ENCODE measurements at places on chromosomes 2 and 18.

- no peak for DNase-seq
These were observed 49.6 kb downstream of the NXPH2 start for GRCh38 chr2:138730497-138731030.

- no peak for DNase-seq
These were observed 36.2 kb downstream of the FASTKD2 start for GRCh38 chr2:206801418-206802189.

GRCh38 chr2:17538022-17538843, 2.3 kb upstream of the VSNL1 start:
- DNase-seq, result no peak

DNA sequence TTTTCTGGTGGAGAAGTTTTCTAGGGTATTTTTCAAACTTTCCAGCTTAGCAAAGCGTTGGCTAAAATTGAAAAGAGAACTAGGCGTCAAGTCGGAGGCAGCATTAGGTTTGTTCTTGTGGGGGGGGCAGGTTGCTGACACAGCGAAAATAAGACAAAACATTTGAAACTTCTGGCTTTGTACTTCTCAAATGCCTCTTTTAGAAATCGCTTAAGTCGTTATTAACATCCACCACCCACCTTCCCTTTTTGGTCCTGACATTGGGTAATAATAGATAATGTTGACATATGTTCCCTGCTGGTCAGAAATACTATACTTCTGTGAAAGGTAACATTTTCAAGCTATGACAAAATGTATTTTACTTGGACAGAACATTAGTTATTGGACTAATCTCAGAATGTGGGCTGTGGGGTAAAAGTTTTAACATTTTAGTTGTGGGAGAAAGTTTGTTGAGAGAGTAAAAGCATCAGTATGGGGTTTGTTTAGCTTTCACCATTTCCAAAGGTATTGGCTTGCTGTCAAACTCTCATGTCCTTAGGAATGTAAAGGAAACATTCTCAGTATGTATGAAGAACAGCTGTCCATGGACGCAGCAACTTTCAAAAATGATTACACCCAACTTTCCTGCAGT, 88.1 kb upstream of the ZEB2 start:
- DNase-seq, result no peak

DNA sequence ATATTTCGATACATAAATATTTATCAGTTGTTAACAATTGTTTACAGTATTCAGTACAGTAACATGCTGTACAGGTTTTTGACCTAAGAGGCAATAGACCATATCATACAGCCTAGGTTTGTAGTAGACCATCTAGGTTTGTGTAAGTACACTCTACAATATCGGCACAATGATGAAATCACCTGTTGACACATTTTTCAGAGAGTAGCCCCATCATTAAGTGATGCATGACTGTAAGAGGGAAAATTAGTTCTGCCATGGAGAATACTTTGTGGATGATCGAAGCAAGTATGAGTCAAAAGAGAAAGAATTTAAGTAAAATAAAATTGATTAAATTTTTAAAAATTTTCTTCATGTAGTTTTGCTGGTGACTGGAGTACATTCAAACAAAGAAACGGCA, 32.6 kb downstream of the VIT start:
- DNase-seq, result no peak

DNA sequence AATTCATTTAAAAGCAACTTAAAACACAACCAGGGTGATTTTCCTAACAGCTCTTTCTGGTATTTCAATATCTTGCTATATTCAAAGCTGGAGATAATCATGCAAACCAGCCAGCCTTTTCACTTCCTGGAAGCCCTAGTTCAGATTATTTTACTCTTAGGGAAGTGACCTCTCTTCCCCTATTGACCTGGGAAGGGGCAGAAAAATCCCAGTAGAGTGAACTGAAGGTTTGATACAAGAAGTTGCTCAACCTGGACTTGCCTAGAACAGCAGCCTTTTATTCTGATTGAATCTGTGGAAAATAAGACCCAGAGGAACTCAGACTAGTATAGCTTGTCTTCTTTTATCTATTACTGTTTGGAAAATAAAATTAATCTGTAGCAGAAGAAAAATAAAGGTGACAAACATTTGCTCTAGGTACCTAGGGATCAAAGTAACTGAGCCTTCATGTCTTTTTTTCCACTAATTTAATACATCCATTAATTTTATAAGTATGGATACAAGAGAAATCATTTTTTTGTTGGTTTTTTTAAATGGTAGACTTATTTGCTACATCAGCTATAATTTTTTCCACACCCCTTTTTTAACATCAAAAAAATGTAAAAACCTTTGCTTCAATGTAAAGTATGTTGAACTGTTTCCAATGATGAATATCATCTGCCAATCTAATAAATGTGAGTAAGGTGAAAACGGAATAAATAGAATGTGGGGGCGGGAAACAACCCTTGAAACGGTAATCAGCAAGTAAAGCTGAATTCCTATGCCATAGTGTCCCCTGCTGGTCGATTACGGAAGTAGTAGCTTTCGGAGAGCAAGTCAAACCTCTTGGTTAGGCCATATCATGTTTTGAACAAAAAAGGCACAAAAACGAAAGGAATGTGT, 629.9 kb downstream of the NRXN1 start:
- DNase-seq, result no peak

DNA sequence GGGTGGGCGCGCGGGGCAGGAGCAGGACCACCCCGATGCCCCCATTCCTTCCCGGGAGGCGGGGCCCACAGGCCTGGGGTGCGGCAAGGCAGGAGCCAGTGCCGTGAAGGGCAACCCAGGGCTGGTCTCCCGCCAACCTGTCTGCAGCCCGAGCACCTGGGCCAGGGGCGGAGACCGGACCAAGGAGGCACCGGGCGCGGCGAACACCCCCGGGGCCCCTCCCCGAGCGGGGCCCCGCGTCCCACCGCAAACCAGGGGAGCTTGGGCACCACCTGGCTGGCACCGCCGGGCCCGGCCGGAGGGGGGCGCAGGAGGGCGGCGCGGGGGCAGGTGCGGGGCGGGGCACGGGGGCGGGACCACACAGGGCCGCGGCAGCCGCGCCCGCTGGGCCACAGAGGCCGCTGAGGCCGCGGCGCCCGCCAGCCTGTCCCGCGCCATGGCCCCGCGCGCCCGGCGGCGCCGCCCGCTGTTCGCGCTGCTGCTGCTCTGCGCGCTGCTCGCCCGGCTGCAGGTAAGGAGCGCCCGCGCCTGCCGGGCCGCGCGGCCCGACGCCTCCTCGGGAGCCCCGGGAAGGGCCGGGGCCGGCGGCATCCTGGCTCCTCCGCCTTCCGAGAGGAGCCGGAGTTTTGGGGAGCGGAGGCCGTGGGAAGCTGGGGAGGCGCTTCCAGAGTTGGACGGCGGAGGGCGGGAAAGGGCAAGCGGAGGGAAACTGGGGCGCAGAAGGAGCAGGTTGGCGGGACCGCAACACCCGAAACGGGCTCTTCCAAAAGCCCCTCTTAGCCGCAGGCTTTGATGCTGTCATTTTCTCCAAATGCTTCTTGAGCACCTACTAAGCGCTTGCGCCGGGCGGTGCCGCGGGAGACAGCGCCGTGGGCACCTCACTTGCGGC, at the start of gene TNFRSF11A:
Gene TNFRSF11A, plus strand, starts transcription at position 394 of the 889 bp plus-strand sequence. Its CDS starts 43 bp downstream, at position 437.
- DNase-seq, result peak; percentile 37

GRCh38 chr2:218881744-218882460, 1.2 kb downstream of the WNT10A start:
- no peak for DNase-seq

DNA sequence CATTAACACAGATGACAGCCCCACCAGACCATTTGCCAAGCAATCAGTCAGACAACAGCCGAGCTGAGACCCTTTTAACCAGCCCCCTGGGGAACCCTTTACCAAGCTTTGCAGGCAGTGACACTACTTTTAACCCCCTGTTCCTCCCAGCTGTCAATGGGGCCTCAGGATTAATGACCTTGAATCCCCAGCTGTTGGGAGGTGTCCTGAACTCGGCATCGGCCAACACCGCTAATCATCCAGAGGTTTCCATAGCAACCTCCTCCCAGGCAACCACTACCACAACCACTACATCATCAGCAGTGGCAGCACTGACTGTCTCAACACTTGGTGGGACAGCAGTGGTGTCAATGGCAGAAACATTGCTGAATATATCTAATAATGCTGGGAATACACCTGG, 160.9 kb upstream of the EPC2 start:
- DNase-seq, result no peak

DNA sequence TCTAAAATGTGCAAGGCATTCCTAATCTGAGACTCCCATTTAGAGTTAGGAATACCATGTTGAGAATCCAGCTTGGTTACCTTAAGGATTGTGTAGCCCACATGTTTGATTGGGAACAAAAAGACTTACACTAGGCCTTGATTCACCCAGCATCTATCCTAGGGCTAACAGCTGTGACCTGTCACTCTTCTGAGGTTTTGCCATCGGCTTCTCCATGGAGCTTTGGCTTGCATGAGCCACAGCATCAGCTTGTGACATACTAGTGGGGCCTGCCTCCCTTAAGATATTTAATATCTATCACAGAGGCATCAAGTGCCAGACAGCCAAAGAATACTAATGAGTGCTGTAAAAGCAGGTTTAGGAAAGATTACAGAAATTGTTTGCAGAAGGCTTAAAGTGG, 241.3 kb upstream of the UBE2E3 start:
- no peak for DNase-seq

GRCh38 chr2:126900646-126901319, 2.1 kb downstream of the TEX51 start:
- DNase-seq, result no peak

DNA sequence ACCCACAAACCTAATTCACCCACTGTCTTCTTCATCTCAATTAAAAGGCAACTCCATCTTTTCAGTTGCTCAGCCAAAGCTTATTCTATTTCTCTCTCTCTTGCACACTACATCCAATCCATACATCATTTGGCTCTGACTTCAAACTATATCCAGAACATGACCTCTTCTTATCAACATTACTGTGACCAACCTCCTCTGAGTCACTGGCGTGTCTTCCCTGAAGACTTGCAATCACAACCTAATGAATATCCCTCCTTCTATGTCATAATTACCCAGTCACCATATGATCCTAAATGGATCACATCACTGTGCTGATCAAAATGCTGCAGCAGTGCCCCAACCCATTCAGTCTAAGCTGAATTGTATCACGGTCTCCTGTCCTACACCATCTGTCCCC, 22.6 kb upstream of the SULT1C3 start:
- no peak for DNase-seq

- no peak for DNase-seq
These were observed 83.6 kb downstream of the ATAD2B start for GRCh38 chr2:23843051-23843976.

DNA sequence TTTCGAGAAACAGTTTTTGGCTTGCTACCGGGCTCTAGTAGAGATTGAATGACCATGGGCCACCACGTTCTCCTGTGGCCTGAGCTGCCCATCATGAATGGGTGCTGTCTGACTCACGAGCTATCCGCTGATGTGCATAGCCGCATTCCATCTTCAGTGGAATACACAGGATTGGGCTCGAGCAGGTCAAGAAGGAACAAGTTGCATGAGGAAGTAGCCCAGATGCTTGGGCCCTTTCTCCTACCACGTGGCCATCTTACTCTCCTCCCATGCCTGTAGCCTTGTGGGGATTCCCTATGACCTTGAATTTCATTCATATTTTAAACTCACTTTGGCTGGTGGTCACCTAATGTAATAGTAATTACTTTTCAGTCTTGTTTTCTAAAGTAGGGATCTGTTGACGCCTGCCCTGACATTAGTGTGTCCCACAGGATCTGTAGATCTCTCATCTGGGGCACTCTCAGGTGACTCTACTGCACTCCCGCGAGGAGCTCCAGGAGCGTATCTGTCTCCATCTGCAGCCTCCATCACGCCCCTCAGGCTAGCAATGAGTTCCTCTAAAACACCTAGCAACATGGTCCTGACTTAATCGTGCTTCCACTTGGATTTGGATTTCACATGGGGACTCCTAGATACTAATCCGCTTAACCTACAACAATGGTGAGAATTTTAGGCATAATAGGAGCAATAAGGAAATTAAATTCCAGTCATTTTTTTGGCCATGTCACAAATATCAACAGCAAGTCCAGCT, 67.8 kb downstream of the PSMG2 start:
- DNase-seq, result no peak

DNA sequence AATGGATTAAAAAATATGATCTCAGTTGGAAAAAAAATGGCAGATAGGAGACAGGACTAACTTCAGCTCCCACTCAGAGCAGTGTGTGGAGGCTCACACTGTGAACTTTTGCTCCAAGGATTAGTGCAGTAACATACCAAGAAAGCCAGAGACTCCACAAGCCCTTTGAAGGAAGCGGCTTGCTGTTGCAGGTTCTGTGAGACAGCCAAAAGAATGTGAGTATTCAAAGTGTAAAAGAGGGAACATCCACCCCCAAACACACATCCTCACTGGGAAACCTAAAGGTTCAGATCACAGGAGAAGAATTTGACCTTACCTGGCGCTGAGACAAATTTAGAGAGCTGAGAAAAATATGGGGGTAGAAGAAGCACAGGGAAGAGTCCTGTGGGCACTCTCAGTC, 77.5 kb downstream of the FAM171B start:
- no peak for DNase-seq

DNA sequence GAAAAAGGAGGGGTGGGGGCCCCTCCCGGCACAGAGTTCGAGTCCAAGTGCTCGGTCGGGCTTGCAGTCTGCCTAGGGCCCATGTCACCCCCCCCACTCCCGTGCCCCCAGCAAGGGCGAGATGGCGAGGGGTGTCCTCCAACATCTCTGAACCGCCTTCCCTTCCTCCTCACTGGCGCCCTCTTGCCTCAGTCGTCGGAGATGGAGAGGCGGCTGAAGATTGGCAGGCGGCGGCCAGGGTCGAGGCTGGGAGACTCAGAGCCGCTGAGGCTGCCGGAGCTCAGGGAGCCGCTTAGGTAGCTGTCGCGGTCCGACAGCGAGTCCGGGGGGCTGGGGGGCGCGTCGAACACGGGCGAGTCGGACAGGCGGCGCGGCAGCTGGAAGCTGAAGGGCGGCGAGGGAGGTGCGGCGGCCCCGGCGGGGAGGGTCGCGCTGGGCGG, 2.3 kb downstream of the ZFP36L2 start:
- peak; percentile 50 for DNase-seq

DNA sequence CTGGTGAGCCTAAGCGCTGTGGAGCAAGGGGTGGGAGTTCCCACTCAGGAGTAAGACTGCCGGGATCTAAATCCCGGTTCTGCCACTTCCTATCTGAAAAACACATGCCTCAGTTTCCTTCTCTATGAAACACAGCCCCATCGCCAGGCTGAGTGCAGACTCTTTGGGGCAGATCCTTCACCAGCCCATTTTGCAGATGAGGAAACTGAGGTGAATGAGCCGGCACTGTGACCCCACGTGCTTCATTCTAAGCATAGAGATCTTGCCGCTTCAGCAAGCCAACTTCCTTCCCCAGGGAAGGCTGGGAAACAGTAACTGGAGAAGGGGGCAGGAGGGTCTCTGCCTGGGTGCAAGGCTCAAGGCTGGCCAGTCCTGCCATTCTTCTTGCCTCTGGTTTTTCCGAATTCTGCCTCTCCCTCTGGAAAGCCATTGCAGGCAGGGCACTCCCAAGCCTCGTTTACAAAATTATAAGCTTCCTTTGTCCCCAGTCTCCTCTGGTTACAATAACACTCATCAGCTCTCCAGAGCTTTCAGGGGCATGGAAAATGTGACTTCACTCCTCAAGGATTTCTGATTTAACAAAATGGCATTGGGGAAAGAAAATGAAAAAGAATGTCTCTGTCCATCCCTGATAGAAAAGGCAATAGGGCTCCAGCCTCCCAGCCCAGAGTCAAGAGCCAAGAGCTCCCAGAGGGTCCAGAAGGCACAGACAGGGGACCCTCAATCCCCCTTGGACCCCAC, 249.2 kb downstream of the TNS1 start:
- DNase-seq, result no peak
